ENCODE measurements at places on chromosomes 7 and 10. TPM values are rescaled to one million over a fixed set of nuclear protein-coding genes. Genes with fewer than 3 reads are reported as not detected.

The MKX gene
- not detected for total RNA-seq

The PLAC9 gene
- 8.0 TPM for total RNA-seq

The GOLGA7B gene
- total RNA-seq: 0.03 TPM

The FUOM gene
- total RNA-seq: 6.3 TPM

The C10orf95 gene
- not detected for total RNA-seq

The ACTR3C gene
- total RNA-seq: 0.13 TPM

All from smooth muscle cell of the pulmonary artery (primary cell).